Stimulated activated naive CD4-positive, alpha-beta T cell (primary cell): ENCODE measurements at places on chromosomes 6 and 20.
A peak's percentile ranks its signal among the peaks of the same experiment; 100 is the strongest.

DNA sequence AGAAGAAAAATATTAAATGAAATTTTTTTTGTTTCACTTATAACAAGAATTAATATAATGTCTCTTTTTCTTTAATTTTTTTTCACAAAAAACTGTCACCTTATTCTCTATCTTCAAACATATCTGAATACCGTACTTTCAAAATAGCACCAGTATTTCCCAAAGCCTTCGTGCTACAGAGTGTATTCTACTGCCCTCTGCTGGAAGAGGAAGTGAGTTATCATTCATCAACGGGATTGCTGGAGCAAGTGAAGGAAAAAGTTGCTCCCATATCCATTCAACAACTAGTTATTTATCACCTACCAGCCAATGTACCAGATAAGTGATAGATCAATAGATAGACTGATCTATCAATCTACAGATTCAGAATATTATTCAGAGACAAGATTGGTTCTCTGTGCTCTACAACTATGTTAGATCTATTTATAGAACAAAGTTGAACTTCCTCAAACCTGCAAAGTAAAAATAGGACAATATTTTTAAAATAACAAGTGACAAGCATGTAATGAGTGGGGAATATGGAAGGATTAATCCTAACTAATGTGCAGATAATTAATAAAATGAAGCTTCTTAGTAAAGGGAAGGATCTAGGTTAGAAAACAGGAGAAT is 26.7 kb upstream of the TFAP2B start:
- DNase-seq = no peak

GRCh38 chr6:88119769-88120168 is 46.4 kb downstream of the CNR1 start:
- DNase-seq = no peak

- no peak for DNase-seq
Measured at GRCh38 chr20:42350521-42350920, 732.3 kb upstream of the CHD6 start.

DNA sequence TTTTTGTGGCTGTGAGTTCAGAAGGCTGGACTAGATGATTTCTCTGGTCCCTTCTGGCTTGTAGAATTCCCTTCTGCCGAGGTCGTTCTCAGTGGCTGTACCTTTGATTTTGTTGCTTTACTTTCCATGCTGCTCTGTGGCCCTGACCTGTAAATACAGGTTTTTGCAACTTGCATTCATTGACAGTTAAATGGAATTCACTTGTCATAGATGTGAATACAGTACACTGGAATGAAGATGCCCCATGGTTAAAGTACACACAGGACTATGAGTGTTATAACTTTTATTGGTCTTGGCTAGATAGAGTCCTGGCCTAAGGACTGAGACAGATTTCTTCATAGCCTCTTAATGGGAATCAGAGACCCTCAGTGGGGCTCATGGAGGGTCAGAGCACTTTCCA is 12.9 kb upstream of the EFCAB8 start:
- no peak for DNase-seq

DNA sequence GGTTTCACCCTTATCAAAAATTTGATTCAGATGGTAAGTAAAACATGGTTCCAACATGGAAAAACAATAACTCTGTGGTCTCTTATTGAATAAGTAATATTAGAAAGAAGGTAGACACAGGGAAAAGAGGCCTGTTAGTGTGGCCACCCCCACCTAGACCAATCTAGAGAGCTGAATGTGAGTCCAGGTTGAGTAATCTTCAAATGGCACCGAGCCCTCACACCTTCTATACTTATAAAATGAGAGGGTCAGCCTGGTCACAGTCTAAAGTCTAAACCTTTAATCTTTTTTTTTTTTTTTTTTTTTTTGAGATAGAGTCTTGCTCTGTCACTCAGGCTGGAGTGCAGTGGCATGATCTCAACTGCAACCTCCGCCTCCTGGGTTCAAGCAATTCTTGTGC is 6.9 kb downstream of the FAM184A start:
- DNase-seq = no peak

DNA sequence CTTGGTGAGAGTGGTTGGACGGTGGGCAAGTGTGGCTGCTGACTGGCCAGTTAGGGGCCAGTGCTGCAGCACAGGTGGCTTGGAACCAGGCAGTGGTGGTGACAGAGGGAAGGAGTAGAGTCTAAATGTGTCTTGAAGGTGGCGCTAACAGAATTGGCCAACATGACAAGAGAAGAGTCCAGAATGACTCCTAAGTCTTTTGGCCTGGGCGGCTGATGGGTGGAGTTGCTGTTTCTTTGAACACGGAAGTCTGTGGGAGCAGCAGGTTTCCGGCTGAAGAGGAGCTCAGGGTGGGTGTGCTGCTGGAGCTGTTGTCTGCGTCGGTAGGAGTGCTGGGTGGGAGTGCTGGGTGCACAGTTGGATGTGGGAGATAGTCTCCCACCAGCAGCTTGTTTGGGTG is 10.1 kb downstream of the LSM14B start:
- no peak for DNase-seq

DNA sequence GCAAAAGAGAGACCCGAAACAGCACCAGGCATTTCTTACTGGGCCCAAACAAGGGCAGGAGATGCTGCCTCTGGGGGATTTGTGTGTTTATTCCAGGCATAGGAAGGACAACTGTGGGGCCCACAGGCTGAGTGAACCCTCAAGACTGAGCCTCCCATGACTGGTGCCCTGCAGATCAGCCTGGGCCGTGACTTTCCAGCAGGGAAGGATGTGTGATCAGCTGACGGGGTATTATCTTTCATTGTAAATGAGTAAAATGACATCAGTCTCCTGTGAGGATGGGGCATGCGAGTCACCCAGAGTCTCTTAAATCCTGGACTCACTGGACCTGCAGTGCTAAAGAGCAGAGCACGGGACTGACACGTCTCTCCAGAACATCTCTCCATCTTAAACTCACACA is 3.9 kb upstream of the TEAD3 start:
- DNase-seq = no peak

DNA sequence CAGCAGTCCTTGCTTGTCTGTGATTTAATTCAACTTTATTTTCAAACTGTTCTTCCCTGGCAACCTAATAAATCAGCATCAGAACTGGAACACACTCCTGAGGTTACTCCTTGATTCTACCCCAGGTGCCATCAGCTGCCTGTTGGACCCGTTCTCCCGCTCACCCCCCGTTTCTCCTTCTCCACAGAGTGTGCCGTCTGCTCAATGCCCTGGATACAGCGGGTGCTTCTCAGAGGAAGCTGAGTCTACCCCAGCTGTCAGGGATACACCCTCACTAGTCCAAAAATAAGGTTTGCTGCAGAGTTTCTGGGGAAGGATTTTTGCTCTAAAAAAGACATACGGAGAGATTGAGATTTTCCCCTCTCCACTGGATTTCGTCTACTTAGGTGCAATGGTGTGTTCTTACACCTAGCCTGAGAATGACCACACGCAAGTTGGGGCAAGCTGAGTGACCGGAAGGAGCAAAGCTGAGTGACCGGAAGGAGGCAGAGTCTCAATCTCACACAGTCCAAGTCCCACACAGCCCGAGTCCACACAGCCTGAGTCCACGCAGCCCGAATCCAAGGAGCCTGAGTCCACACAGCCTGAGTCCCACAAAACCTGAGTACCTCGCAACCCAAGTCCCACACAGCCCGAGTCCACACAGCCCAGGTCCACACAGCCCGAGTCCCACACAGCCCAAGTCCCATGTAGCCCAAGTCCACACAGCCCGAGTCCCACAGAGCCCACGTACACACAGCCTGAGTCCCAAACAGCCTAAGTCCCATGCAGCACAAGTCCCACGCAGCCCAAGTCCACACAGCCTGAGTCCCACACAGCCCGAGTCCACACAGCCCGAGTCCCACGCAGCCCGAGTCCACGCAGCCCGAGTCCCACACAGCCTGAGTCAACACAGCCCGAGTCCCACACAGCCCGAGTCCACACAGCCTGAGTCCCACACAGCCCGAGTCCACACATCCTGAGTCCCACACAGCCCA is 58.6 kb upstream of the DACT2 start:
- no peak for DNase-seq

DNA sequence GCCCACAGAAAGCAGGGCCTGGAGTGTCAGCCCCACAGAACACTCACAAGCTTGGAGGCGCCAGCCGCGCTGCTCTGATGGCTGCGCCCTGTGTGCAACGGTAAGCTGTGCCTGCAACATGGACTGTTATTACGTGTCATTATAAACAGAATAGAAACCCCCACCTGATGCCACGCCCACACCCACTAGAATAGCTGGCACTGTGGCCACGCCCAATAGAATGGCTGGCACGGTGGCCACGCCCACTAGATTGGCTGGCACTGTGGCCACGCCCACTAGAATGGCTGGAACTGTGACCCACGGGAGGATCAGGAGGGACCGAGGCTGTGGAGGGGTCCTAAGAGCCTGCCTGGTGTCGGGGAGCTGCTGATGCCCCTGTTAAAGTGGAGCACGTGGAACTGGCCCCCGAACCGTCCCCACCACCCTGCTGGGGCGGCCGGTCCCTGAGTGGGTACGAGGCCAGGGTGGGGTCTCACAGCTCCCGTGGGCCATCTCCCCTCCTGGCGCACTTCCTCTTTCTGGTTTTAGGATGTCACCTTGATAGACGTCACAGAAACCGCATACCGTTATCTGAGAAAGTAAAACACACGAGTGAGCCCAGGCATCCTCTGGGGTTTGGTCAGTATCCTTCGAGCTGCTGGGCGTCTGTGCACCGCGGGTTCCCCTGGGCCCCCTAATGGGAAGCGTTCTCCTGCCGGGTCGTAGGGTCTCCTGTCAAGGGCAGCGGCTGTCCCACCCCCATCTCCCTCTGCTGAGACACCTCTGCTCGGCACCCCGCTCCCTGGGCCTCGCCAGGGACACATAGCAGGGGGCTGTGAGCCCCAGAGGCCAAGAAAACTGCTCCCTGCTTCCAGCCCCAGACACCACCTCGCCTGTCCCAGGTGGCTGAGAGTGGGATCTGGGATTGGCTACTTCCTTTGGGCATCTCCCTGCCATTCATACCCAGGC is 25.4 kb downstream of the SLC17A9 start:
- peak; percentile 84 for DNase-seq

- no peak for DNase-seq
Measured at GRCh38 chr6:29954272-29954671, 11.9 kb downstream of the HLA-A start.

DNA sequence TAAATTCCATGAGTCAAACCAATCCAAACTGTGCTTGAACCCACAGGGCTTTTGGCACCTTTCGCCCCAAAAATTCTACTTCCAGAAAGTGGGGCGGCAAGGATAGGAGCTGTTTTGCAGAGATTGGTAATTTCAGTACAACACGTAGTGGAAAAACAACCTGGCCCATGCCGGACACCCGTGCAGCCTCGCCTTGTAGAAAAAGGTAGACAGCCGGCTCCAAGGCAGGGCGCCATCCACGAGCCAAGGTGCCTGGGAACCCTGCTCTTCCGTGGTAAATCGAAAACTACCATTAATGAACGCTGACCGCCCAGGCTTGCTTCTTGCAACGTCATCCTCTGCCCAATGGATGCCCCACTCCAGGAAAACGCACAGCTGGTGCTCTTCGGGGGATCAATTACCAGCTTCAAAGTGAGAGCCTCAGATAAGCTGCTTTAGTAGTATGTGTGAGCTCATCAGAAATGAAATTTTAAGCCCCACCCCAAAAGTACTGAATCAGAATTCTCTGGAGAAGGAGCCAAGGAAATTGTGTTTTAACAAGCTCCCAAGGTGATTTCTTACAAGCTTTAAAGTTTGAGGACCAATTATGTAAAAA is 1.8 kb downstream of the OOEP start:
- no peak for DNase-seq

- DNase-seq = no peak
Measured at GRCh38 chr6:14665827-14666724, 548.5 kb downstream of the CD83 start.

GRCh38 chr20:25504366-25505135 is 80.8 kb downstream of the NINL start:
- DNase-seq = no peak

- DNase-seq = no peak
Measured at GRCh38 chr20:23161968-23162696, 76.0 kb upstream of the CD93 start.

DNA sequence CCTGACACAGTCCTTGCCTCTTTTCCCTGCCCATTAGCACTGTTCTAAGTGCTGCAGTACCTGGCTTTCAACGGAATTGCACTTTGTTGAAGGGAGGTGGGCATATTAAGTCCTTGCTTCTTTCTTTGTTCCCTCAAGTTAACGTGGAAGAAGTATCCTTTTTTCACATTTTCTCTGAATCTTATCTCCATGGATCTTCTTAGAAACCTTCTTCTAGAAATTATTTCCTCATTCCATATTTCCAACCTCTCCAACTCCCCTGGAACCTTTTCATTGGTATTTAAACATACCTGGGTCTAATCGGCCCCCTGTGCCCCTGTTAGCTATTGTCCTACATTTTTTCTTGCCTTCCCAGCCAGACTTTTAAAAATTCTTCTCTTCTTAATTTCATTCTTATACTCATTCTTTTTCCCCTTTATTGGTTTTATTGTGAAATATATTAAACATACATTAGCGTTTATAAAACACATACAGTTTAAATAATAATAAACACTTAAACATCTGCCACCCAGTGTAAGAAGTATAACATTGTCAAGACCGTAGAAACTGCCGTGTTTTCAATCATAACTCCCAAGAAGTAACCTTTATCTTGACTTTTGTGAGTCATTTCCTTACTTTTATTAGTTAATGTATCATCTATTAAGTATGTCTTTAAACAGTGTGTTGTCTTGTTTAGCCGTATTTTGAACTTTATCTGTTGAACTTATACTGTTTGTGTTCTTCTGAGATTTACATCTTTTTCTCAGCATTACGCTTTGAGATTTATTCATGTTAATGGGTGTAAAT is 118.2 kb downstream of the CDKAL1 start:
- DNase-seq = no peak

GRCh38 chr6:118697554-118697953 is 46.2 kb upstream of the CEP85L start:
- DNase-seq = no peak

DNA sequence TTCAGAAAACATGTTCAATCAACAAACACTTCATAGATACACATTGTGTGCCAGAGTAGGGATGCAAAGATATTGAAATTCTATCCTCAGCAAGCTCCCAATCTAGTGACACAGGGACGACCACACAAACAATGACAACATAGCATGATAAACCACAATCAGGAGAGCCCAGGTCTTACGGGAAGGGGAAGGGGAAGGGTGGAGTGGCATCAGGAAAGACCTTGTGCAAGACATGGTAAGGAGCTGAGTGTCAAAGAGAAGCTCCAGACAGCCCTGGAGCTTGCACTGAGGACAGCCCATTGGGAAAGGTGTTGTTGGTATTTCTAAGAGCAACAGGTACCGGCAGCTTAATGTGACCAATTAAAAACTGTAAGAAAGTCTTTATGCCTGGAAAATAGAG is 103.6 kb downstream of the PDE7B start:
- no peak for DNase-seq

- DNase-seq = no peak
Measured at GRCh38 chr6:87881342-87881895, 166.2 kb upstream of the SPACA1 start.

GRCh38 chr6:137903274-137903932 is 36.3 kb downstream of the TNFAIP3 start:
- no peak for DNase-seq
